ENCODE measurements at places on chromosomes 2 and 18.

GRCh38 chr18:56036741-56037140, 448.7 kb upstream of the TCF4 start:
- no peak for DNase-seq

- no peak for DNase-seq
Measured at GRCh38 chr2:200223205-200223784, 83.2 kb upstream of the SPATS2L start.

GRCh38 chr18:524466-524865, 24.0 kb upstream of the COLEC12 start:
- peak; percentile 34 for DNase-seq

GRCh38 chr2:10048501-10049171, 5.3 kb downstream of the KLF11 start:
- DNase-seq: peak; percentile 62

DNA sequence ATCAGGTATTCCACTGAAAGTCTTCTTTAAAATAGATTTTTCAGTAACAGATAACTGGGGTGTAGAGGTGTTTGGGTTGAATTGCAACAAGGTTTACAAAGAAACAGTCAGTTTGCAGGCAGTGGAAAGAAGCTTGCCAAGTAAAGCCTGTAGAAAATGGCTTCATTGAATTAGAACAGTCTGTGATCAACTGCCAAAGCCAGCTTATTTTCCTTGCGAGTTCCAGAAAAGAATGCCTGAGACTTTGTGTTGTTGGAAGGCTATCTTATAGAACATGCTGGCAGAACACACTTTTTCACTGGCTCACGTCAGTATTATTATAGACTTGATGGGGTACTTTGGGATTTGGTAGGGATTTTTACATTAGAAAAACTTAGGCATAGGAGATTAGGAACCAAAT, 601.0 kb downstream of the XIRP2 start:
- DNase-seq: no peak
